ENCODE measurements at places on chromosomes 6 and 20. TPM values are rescaled to one million over a fixed set of nuclear protein-coding genes. Genes with fewer than 3 reads are reported as not detected.
A peak's percentile ranks its signal among the peaks of the same experiment; 100 is the strongest.

DNA sequence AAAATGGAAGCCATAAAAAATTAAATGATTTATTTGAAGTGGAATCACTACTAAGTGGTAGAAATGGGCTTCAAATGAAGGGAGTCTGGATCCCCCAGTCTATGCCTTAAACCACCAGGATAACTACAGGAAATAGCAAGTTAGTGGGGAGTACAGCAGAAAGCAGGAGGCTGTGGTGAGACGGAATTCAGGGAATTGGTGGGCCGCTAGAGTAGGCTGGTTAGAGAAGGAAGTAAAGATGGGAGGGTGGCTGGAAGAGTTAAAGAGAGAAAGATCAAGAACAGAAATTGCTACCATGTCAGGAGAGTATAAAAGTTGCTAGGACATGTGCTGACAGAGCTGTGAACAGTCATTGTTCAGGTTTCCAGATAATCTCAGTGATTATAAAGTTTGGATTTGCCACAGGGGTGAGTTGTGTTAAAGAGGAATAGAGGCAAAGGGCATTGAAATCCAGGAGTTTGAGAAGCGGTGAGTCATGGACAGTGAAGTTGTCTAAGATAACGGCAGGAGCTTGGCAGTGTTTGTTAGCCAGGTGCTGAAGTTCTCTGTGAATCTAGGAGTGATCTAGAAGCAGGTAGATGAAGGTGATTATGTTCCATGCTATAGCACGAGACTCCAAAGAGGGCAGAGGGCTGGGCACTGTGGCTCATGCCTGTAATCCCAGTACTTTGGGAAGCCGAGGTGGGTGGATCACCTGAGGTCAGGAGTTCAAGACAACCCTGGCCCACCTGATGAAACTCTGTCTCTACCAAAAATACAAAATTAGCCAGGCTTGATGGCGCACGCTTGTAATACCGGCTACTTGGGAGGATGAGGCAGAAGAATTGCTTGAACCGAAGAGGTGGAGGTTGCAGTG is 13.7 kb upstream of the HINT3 start:
- H3K4me1 ChIP-seq, result no peaks in the 10 kb centered on the region
- H3K27me3 ChIP-seq, result peaks cover 4% of the 10 kb centered on the region
- no peak for DNase-seq
- H3K4me3 ChIP-seq, result no peak overlapping the region
- H3K36me3 ChIP-seq, result no peaks in the 10 kb centered on the region
- no peak overlapping the region for H3K27ac ChIP-seq

DNA sequence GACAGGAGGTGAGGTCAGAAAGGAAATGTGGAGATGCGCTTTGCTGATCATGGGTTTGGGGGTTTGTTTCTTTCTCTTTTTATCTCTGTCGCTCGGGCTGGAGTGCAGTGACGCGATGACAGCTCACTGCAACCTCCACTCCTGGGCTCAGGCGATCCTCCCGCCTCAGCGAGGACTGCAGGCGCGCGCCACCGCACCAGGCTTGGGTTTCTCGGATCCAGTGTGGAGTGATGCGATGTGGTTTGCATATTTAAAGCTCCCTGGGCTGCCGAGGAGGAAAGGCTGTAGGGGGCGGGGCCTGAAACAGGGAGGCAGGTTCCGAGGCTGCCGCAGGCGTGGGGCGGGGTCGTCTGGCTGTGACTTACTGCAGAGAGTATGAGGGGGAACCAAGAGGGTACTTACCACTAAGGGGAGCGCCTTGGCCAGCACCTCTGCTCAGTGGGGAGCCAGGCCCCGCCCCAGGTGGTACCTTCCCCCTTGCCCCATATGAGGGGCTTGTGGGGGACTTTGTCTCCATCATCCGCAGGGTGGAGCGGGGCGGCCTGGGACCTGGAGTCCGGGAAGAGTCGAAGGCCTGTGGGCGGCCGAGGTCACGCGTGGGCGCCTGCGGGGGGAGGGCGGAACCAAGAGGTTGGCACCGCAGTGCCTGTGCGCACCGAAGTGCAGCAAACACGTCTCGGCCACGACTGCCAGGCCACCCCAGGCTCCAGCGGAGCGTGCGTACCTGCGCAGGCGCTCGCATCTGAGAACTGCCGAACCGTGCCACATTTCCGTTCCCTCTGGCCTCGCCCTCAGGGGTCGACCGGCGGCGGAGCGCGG is 12.7 kb upstream of the BAK1 start:
- no peaks in the 10 kb centered on the region for H3K36me3 ChIP-seq
- H3K27ac ChIP-seq, result peak overlapping the region; percentile 2
- peak; percentile 65 for DNase-seq
- H3K27me3 ChIP-seq, result no peaks in the 10 kb centered on the region

GRCh38 chr6:134706153-134706552 is 243.7 kb downstream of the ALDH8A1 start:
- H3K4me1 ChIP-seq, result no peaks in the 10 kb centered on the region
- no peak overlapping the region for H3K27ac ChIP-seq
- DNase-seq, result no peak

DNA sequence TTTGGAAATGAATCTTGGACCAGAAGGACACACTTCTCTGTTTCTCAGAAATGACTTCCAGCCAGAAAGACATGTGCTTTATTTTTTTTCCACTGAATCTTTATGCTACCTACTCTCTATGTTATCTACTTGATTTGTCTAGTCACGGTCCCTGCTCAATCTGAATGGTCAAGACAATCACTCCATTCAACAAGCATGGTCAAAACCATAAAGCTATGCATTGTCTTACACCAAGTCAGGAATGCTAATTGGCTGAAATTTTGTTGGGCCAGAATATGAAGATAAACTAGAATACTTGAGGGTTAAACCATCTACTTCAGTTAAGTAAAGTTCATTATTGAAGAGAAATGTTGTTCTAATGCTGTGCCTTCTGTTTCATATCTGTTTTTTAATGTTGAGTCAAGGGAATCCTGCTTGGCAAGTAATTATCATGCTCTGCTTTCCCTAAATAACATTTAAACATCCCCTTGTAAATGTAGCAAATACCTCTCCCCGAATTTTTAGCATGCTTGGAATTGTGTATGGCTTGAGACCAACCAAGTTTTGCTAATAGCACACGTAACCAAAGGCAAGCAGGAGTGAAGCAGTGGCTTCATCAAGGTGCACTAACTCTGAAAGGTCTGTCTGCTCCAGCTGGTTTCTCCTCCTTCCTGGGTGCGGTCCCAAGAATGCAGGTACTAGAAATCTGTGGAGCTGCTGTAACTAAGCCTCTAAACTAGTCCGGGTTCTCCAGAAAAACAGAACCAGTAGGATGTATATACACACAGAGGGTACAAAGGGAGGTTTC is 190.3 kb upstream of the CDYL start:
- no peaks in the 10 kb centered on the region for H3K36me3 ChIP-seq
- H3K27ac ChIP-seq, result no peak overlapping the region
- H3K4me3 ChIP-seq, result no peak overlapping the region
- no peaks in the 10 kb centered on the region for H3K27me3 ChIP-seq
- H3K4me1 ChIP-seq, result no peaks in the 10 kb centered on the region

DNA sequence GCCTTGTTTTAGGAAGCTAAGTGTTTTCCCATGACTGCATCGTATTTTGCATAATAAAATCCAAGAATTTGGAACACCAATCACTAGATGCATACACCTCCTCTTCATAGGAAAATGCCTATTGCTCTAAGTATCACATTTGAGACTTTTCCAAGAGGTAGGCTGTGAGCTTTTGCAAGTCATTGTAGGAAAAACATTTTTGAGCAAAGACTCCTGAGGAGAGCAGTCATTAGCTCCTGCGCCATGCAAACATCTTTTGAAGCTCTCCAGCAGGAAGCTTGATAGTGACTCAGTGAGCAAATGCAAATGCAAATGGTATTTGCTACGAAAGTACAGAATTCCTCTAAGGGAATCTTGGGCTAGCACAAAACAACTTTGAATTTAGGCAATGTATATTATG is 750.4 kb downstream of the QKI start:
- no peaks in the 10 kb centered on the region for H3K4me1 ChIP-seq
- H3K4me3 ChIP-seq, result no peak overlapping the region
- no peaks in the 10 kb centered on the region for H3K36me3 ChIP-seq
- H3K27ac ChIP-seq, result no peak overlapping the region

DNA sequence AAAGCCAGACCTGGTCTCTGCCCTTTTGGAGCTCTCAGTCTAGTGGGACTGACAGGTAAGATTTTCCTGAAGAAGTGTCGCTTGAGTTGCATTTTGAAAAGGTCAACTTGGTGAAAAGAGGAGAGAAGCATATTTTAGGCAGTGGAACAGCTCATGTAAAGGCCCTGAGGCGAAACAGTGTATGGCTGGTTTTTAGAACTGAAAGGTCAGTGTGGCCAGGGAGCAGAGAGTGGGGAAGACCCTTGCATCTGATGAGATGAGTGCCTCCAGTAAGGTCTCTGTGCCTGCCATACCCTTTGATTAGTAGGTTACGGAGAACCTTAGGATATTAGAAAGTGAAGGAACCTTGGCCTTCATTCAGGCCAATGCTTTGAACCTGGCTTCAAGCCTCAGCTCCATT is 55.9 kb upstream of the SAYSD1 start:
- no peak overlapping the region for H3K27ac ChIP-seq
- no peaks in the 10 kb centered on the region for H3K36me3 ChIP-seq
- no peak for DNase-seq
- H3K4me1 ChIP-seq, result peaks cover 4% of the 10 kb centered on the region
- no peak overlapping the region for H3K4me3 ChIP-seq

DNA sequence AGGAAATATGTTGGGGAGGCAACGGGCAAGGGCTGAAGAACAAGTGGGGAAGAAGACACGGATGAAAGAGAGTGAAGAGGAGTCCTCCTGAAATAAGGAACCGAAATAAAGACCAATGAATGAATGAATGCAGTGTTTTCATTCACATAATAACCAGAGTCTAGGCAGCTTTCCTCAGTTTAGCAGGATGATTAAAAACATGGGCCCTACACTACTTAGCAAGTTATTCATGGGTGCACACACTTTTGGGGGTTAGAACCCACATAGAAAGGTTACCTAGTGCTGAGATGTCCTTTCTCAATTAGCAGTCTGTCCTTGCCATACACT is 5.9 kb upstream of the FUCA2 start:
- no peaks in the 10 kb centered on the region for H3K4me1 ChIP-seq
- H3K36me3 ChIP-seq, result no peaks in the 10 kb centered on the region
- DNase-seq, result no peak
- no peak overlapping the region for H3K4me3 ChIP-seq
- H3K27ac ChIP-seq, result no peak overlapping the region

DNA sequence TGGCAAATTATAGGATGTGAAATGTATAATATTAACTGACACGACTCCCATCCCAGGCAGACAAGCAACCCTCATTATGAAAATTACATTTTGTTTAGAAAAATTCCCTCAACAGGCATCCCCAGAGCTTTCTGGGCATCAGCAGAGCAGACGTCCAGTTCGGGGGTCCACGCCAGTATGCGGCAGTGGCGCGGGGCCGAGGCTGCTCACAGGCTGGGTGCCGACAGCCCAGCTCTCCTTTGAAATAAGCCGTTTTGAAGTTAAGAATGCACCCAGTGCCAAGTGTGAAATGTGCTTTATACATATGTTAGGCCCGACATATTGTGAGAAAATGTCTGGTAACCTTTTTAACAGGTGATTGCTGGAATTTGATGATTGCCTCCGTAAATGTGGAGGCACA is 50.4 kb downstream of the RPP40 start:
- H3K27ac ChIP-seq, result no peak overlapping the region
- DNase-seq, result no peak
- no peaks in the 10 kb centered on the region for H3K4me1 ChIP-seq
- no peak overlapping the region for H3K4me3 ChIP-seq
- H3K36me3 ChIP-seq, result peaks cover 19% of the 10 kb centered on the region

DNA sequence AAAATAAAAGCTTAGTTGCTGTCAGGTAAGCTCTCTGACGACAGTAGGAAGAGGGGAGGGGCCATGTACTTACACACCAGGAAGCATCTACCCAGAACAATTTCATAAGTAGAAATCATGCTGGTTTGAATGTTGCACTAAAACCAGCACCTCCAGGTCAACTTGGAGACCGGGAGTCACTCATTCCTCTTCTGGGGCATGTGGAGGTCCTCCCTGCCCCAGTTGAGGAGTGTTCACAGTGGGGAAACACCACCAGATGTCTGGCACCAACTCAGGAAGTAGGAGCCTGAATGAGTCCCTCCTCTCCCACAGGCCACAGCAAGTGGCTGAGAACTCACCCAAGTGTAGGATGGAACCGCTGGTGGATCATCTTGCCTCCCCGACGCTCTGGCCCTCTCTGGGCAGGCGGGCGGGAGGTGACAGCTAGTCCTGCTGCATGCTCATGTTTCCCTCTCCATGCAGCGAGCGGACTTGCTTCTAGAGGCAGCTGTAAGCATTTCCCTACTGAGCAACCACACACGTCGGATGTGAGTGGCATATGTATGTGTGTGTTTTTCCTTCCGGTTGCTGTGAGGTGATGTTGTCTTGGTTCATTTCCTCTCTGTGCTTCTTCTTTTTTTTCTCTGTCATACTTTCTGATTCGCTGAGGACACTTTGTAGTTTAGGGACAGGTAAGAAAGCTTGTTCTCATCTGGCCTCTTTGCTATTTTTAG is 149.5 kb upstream of the NEDD9 start:
- peaks cover 35% of the 10 kb centered on the region for H3K4me1 ChIP-seq
- DNase-seq, result peak; percentile 54
- peak overlapping the region; percentile 78 for H3K4me3 ChIP-seq
- peak overlapping the region; percentile 83 for H3K27ac ChIP-seq

DNA sequence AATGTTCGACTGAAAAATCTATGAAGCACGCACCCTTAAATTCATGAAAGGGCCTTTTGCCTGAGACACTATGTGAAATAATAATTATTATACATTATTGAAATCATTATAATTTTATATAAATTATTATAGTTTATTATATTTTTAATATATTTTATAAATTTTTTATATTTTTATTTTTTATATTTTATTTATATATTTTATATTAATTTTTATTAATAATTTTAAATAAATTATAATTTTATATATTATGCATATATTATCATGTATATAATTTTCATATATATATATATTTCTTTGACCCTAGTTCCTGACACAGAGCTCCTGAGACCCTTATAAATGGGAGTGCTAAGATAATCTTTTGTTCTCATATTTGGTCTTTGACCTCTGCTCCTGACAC is 13.5 kb downstream of the NCR2 start:
- H3K36me3 ChIP-seq, result no peaks in the 10 kb centered on the region
- H3K4me3 ChIP-seq, result no peak overlapping the region
- no peak overlapping the region for H3K27ac ChIP-seq
- no peak for DNase-seq
- H3K27me3 ChIP-seq, result no peaks in the 10 kb centered on the region
- peaks cover 23% of the 10 kb centered on the region for H3K4me1 ChIP-seq

- no peak overlapping the region for H3K27ac ChIP-seq
- no peak for DNase-seq
- H3K36me3 ChIP-seq, result no peaks in the 10 kb centered on the region
- H3K4me3 ChIP-seq, result no peak overlapping the region
- no peaks in the 10 kb centered on the region for H3K27me3 ChIP-seq
These were observed 184.7 kb downstream of the CDH4 start for GRCh38 chr20:61436667-61437279.

Gene TNFRSF21
- polyA plus RNA-seq, result 0.06 TPM

Gene SUMO4
- 0.48 TPM for polyA plus RNA-seq

Gene STXBP5
- 8.7 TPM for polyA plus RNA-seq

Gene LY86
- polyA plus RNA-seq, result 2.4 TPM

Gene MEP1A
- not detected for polyA plus RNA-seq
